ENCODE measurements at places on chromosomes 12 and 14.
A peak's percentile ranks its signal among the peaks of the same experiment; 100 is the strongest.

- DNase-seq: peak; percentile 94
Observed at GRCh38 chr14:31207755-31208545, at the start of gene HECTD1. TSS of gene HECTD1 (minus strand) at chr14:31207793. CDS start at chr14:31205936, 1,857 bp downstream.

GRCh38 chr12:30614031-30614430, 81.6 kb downstream of the IPO8 start:
- no peak for DNase-seq

- no peak for DNase-seq
Observed at GRCh38 chr12:3557791-3558620, 67.0 kb downstream of the PRMT8 start.

DNA sequence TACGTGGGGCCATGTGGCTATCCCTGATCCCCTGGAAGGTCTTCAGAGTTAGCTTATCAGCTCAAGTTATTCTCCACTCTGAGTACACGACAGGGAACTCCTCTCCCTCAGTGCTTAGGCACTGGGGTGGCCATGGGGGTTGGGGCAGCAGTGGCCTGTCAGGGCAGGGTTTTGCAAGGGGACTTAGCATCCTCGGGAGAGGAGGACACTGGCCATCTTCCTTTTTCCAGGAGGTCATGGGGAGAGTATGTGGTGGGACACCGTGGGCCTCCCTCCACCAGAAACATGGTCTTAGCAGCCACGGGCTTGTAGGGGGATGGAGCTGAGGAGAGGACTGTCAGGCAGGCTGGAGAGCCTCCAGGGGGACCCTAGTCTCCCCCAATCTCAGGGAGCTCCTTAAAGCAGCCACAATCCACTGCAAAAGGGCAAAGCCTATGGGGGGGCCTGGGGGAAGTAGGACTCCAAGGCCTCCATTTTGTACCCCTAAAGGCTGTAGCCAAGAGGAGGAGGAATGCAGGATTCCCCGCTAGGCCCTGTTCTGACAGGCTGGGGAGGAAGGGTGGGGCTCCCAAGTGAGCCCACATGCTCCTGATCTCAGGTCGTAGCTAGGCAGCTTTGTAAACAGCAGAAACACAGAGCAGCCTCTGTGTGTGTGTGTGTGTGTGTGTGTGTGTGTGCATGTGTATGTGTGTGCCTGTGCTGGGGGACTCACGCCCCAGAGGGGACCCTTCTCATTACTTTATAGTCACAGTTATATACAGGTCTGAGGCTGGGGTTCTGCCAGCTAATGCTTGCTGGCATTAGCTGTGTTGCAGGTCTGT, 36.6 kb downstream of the KRT80 start:
- no peak for DNase-seq

DNA sequence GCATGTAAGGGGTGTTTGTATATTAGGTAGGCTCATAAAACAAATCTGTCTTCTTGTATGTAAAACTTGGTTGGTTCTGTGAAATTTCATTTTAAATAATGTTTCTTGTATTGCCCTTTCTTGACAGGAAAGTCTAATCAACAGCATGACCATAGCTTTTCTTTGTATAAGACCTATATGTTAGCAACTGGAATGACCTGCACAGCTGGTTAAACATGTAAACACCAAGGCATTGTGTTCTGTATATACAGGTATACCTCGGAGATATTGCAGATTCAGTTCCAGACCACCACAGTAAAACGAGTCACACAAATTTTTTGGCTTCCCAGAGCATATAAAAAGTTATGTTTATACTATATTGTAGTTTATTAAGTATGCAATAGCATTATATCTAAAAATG, 183.6 kb downstream of the ERC1 start:
- DNase-seq: no peak

DNA sequence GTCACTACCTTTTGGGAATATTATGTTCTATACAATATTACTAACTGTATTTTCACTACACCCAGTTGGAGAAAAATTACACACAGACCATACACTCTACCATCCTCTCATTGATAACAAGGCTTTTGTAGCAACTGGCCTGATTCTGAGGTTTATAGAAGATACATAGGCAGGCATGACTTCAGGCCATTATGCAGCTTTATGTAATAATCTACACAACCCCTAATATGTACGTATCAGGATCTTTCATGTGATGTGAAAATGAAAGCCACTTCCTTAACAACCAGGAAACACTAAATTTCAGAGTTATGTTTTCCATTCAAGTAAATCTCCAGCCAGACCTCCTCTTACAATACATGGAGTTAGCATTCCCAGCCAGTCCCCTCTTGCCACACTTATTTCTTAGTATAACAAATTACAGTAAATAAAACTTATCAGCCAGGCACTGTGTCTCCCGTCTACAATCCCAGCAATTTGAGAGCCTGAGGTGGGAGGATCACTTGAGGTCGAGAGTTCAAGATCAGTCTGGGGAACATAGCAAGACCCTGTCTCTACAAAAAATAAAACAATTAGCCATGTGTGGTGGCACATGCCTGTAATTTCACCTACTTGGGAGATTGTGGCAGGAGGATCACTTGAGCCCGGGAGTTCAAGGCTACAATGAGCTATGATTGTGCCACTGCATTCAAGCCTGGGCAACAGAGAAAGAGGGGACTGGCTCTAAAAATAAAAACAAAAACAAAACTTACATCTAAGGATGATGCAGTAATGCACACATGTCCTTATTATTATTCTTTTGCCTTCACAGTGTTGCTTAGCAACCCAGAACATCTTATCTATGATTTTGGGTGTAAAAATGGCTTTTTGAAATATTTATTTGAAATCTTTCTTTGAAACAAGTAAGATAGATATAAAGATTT, 10.4 kb upstream of the OSBPL8 start:
- DNase-seq: no peak

- peak; percentile 13 for DNase-seq
Observed at GRCh38 chr12:27331927-27332324, 710 bp upstream of the BMAL2 start.

DNA sequence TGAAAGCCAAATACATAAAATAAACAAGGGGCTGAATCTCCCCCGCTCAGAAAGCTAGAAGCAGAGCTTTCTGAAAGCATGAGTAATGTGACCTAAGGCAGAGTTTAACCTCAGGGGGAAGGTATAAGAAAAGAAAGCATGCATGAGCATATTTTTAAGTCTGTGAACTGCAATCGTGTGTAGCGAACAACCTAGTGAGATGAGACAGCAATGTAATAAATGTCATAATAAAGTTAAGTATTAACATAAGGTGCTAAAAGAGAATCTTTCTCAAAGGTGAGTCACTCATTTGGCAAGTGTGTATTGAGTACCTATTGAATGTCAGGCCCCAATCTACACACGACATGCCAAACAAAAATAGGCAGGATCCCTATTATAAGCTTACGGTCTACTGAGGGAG, 14.2 kb upstream of the WDR20 start:
- no peak for DNase-seq
